ENCODE measurements at places on chromosomes 1 and 21.

- no peak for DNase-seq
These were observed 152.7 kb downstream of the S1PR1 start for GRCh38 chr1:101389547-101389929.

GRCh38 chr1:78624035-78624434 lies 3.8 kb downstream of the IFI44L start:
- no peak for DNase-seq

GRCh38 chr1:164360265-164360664 lies 198.7 kb upstream of the PBX1 start:
- DNase-seq, result no peak

- DNase-seq, result no peak
These were observed 23.9 kb upstream of the MEF2D start for GRCh38 chr1:156524481-156524869.

DNA sequence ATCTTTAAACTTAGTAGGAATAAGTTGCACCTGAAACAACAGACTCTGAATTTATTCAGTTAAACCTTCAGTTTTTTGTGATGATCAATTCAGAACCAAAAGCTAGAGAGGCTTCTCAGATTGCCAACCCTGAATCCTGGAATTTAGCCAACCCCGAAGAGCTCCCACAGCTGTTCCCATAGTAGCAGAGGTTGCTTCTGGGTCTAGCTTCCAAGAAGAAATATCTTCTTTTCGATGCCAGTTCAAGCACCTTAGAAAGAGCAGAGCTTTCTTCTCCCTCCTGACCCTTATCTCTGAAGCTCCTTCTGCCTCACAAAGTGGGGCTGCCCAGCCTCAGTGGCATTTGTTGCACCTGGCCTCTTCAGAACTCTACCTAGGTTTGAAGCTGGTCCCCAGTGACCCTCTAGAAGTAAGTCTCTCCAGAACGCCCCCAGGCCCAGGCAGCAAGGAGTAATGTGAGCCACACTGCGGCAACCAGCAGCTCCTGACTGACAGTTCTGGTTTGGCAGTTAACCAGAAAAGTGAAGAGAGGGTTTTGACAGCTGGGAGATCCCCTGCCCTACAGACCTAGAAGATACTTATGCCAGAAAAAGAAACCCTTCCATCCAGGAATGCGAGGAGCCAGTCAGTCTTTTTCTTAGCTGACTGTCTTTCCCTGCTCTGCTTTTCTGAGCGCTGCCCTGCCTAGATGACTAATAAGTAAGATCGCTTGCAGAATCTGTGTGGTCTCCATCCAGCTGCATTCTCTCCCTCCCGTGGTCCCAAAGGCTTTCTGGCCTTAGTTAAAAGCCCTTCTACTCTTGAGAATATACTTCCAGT lies 165.9 kb downstream of the ADGRL4 start:
- DNase-seq, result peak; percentile 3
